ENCODE measurements at places on chromosomes 3 and 15.
A peak's percentile ranks its signal among the peaks of the same experiment; 100 is the strongest.

DNA sequence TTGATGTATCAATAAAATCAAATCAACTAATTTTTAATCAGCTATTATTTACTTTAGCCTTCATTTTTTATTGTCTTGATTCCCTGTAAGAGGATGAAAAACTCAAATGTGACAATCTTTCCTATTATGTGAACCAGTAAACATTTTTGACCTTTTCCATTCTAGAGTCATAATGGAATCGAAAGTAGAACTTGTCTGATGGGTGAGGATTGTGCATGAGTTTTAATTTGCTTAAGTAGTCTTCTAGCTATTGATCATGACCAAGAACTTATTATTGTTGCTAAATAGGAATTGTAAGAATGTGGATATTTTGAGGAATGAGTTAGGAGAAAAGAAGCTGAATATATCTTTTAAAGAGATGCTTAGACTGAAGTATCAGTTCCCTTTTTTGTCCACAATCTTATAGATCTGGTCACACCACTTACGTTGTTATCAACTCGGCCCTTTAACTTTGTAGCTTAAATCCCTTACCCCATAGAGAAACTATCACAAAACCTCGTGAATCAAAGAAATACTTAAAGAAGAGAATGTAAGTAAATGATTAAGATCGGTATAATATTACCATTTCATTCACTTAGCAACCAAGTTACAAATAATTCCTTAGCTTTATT lies 147.3 kb downstream of the TP63 start:
- DNase-seq, result no peak

- DNase-seq, result peak; percentile 64
Observed at GRCh38 chr3:195182470-195182795, 88.5 kb downstream of the XXYLT1 start.

- no peak for DNase-seq
Observed at GRCh38 chr15:65811835-65812234, 19.7 kb upstream of the DENND4A start.

DNA sequence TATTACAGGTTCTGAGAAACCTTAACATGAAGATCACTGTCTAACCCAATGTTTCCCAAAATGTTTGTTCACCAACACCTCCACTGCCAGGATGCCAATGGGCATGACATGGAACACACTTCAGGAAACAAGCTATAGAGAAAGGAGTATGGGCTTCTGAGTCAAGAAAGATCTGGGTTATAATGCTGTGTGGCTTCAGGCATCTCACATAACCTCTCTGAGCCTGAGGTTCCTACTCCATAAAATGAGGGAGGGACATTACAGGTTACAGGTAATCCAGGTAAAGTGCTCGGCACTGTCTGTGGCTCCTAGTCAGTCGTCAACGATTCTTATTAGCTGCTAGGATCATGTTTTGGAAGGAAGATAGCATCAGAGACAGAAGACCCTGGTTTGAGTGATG lies 126.4 kb upstream of the SMAD3 start:
- no peak for DNase-seq

DNA sequence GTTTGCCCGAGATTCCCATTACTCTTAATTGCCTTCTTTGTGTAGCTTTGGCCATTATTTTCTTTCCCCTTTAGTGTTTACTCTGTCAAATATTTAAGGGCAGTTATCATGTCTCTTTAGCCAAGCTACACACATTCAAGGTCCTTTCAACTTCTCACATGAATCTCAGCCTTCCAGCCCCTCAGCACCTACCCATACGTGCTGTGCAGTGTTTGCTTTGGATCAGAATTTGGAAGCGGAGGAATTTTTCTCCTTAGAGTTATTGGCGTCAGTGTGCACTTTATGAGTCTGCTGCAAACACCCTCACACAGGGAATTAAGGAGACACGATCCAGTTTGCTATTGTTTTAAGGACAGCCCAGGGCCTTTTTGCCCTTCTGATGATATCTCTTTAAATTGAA lies 231.6 kb downstream of the CACNA2D3 start:
- peak; percentile 48 for DNase-seq

DNA sequence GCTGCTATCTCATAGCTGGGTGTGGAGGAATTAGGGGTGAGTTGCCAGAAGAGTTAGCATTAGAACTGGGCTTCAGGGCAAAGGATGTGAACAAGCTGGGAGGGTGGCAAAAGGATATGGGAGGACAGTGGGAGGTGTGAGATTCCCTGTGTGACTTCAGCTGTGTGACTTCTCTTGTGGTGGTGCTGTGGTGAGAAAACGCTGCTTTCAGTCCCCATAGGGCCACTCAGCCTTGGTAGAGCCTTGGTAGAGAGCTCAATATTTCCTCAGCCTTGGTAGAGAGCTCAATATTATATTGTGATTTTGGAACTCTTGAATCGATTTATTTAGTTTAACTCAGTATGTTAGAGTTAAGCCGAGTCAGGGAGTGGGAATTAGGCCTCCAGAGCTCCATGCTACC lies 499.7 kb downstream of the EDEM1 start:
- no peak for DNase-seq

GRCh38 chr3:48397767-48398681 lies 26.0 kb downstream of the FBXW12 start:
- DNase-seq, result no peak

GRCh38 chr15:73324496-73325170 lies 44.1 kb downstream of the HCN4 start:
- no peak for DNase-seq

GRCh38 chr15:56019819-56020486 lies 26.5 kb upstream of the NEDD4 start:
- DNase-seq, result no peak

GRCh38 chr3:32180141-32180784 lies 58.2 kb upstream of the CMTM8 start:
- peak; percentile 6 for DNase-seq

DNA sequence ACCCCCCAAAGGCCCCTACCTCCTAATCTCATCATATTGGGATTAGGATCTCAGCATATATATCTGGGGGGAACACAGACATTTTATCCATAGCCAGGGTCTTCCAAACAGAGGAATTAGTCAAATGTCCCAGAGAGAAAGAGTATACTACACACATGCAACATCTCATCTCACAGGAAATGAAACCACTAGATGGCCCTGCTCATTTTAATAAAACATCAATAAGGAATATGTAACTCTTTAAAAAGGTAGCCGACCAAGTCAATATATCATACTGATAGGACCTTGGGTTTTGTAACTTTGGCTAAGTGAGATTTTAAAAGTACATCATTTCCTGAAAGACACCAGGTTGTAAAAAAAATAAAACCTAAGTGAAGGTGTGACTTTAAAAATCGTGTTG lies 45.6 kb upstream of the THSD4 start:
- DNase-seq, result no peak

DNA sequence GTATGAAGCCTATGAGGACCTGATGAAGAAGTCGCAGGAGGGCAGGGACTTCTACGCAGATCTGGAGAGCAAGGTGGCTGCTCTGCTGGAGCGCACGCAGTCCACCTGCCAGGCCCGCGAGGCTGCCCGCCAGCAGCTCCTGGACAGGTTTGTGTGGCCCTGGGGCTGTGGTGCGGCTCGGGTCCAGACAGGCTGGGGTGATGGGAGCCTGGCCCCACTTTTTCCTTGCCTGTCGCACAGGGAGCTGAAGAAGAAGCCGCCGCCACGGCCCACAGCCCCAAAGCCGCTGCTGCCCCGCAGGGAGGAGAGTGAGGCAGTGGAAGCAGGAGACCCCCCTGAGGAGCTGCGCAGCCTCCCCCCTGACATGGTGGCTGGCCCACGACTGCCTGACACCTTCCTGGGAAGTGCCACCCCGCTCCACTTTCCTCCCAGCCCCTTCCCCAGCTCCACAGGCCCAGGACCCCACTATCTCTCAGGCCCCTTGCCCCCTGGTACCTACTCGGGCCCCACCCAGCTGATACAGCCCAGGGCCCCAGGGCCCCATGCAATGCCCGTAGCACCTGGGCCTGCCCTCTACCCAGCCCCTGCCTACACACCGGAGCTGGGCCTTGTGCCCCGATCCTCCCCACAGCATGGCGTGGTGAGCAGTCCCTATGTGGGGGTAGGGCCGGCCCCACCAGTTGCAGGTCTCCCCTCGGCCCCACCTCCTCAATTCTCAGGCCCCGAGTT lies 29.0 kb downstream of the PTPN23 start:
- DNase-seq, result no peak

GRCh38 chr3:46998121-46998851 lies 18.8 kb downstream of the NBEAL2 start:
- DNase-seq, result peak; percentile 65

- DNase-seq, result no peak
Observed at GRCh38 chr15:69524296-69524695, 71.7 kb downstream of the RPLP1 start.

GRCh38 chr15:77554306-77555080 lies 78.2 kb downstream of the LINGO1 start:
- peak; percentile 46 for DNase-seq

GRCh38 chr15:84598993-84599392 lies 1.8 kb upstream of the ZSCAN2 start:
- peak; percentile 63 for DNase-seq

DNA sequence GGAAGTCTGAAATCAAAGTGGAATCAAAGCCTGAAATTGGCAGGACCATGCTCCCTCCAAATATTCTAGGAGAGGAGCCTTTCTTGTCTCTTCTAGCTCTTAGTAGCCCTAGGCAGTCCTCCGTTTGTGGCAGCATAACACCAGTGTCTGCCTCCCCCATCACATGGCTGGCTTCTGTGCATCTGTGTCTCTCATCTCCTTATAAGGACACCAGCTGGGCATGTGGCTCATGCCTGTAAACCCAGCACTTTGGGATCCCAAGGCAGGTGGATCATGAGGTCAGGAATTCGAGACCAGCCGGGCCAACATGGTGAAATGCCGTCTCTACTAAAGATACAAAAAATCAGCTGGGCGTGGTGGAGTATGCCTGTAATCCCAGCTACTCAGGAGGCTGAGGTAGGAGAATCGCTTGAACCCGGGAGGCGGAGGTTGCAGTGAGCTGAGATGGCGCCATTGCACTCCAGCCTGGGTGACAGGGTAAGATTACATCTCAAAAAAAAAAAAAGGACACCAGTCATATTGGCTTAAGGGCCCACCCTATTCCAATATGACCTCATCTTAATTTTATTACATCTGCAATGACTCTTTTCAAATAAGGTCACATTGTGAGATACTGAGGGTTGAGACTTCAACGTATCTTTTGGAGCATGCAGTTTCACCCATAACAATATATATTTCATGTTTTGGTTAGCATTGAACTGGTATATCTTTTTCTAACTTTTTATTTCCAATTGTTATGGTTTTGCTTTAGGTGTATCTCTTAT lies 148.0 kb upstream of the TPM1 start:
- peak; percentile 72 for DNase-seq

GRCh38 chr15:42171122-42171521 lies 14.7 kb upstream of the PLA2G4F start:
- DNase-seq, result no peak

GRCh38 chr3:149501524-149501923 lies 27.0 kb downstream of the TM4SF4 start:
- no peak for DNase-seq

- no peak for DNase-seq
Observed at GRCh38 chr15:70509731-70510143, 253.6 kb downstream of the UACA start.

DNA sequence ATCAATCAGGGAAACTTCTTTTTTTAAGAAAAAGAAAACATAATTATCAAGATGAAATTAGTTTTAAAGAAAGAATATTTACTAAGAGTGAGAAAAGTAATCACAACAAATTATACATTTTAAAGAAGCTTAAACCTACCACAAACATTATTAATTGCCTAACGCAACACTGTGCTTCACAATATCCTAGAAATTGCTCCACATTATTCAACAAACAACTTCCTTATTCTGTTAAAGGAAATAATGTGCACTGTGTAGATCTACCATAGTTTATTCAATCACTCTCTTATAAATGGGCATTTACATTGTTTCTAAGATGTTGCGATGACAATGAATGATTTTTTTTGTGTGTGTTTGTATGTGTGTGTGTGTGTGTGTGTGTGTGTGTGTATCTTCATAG lies 525.9 kb upstream of the KCNMB2 start:
- no peak for DNase-seq

- DNase-seq, result no peak
Observed at GRCh38 chr3:53845881-53846133, 412 bp downstream of the CHDH start.

- DNase-seq, result peak; percentile 94
Observed at GRCh38 chr3:46935168-46935858, 41.2 kb downstream of the CCDC12 start.

- no peak for DNase-seq
Observed at GRCh38 chr15:51917493-51917892, 54.1 kb downstream of the LEO1 start.

DNA sequence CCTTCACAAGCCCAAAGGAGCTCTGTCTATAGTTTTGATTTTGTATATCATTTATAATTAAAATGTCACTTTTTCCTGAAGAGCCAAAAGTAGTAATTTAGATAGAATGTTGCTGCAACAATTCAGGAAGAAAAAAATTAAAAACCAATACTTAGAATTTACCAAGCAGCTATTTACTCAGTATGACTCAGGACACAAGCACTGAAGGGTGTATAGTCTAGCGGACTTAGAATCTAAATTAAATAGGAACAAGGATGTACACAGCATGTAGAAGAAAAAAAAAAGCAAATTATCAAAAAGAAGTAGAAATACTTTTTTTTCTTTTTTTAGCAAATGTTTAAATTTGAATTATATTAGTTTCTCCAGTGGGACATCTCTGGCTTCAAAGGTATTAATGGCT lies 31.6 kb downstream of the PGBD4 start:
- no peak for DNase-seq

DNA sequence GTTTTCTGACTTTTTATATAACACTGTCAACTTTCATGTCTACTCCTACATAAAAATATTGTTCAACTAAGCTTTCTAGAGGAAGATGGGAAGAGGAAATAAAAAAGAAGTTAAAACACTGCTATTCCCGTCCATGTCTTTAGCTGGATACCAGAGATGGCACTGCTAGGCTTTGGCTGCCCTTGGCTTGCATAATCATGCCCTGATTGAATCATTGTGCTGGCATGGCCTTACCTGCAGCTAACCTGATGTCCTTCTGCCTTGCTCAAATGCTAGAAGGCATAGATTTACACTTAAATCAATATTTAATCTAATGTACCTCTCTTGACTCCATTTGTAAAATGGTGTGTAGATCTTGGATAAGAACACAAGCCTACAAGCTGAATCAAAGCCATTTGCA lies 539.7 kb upstream of the IL12A start:
- DNase-seq, result no peak

- DNase-seq, result no peak
Observed at GRCh38 chr15:94736236-94736635, 504.9 kb downstream of the MCTP2 start.

Measured in tongue (tissue), 3 donors.